ENCODE measurements at places on chromosomes 12 and 14. TPM values are rescaled to one million over a fixed set of nuclear protein-coding genes. Genes with fewer than 3 reads are reported as not detected.

Gene PPFIA2
- total RNA-seq = not detected

Gene C1S
- 1.3 TPM for total RNA-seq

GRCh38 chr12:6214633-6215032 lies 14.4 kb downstream of the CD9 start:
- no peak for DNase-seq

DNA sequence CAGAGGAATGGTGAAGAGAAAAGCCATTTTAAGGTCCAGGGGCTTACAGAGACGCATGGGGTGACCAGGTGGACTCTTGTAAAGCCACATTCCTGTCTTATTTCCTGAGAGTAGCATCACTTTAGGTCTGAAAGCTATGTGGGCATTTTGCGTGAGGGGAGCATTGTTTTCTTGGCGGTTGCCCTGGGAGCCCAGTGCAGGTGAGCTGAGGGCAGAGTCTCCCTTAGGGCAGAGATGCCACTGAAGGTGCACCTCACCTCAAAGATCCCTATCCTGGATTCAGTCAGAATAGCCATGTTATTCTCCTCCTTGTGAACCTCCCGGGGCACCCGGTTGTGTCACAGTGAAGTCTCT lies 12.4 kb downstream of the GLRX5 start:
- DNase-seq = no peak

- no peak for DNase-seq
Measured at GRCh38 chr12:127144770-127145169, 1122.2 kb upstream of the TMEM132C start.
